ENCODE measurements at places on chromosomes 13 and 19. TPM values are rescaled to one million over a fixed set of nuclear protein-coding genes. Genes with fewer than 3 reads are reported as not detected.

Gene CYP4F2
- not detected for total RNA-seq

GRCh38 chr19:56617531-56617930, 22.4 kb downstream of the ZNF71 start:
- no peak for DNase-seq

Gene IZUMO4
- 8.4 TPM for total RNA-seq

- DNase-seq: no peak
Observed at GRCh38 chr13:110367620-110368019, 60.5 kb downstream of the COL4A2 start.

Gene FUT3
- 31.4 TPM for total RNA-seq

DNA sequence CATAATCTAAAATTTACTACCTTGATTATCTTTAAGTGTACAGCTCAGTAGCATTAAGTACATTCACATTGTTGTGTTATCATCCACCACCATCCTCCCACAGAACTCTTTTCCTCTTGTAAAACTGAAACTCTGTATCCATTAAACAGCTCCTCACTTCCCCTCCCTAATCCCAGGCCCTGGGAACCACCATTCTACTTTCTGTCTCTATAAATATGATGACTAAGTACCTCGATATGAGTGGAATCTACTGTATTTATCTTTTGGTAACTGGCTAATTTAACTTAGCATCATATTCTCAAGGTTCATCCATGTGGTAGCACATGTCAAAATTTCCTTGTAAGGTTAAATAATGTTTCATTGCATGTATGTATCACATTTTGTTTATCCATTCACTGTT, 49.0 kb upstream of the POMP start:
- no peak for DNase-seq

DNA sequence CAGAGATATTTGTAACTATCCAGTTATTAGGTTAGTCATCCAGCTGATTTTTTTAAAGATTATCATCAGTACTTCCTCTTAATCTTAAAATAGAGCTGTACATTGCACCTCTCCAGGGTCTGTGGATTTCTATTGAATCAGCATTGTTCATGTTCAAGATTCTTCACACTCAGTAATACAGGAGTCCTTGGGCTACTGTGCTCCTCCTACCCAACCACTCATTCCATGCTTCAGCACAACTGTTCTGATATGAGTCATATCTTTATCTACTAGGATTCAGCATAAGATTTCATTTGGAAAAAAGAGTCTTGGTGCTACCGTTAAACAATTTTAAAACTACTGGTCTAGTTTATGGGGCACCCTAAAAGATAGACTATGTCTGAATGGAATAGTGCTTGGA, 357.8 kb downstream of the DCT start:
- no peak for DNase-seq

- DNase-seq: no peak
Observed at GRCh38 chr13:24672141-24673132, 7.8 kb upstream of the ATP12A start.

Gene GRIN3B
- total RNA-seq: 11.6 TPM

Gene FXYD1
- total RNA-seq: 27.5 TPM

GRCh38 chr19:1446713-1447481, 3.0 kb upstream of the APC2 start:
- DNase-seq: no peak

- DNase-seq: no peak
Observed at GRCh38 chr13:21541980-21542379, 62.0 kb downstream of the MICU2 start.

DNA sequence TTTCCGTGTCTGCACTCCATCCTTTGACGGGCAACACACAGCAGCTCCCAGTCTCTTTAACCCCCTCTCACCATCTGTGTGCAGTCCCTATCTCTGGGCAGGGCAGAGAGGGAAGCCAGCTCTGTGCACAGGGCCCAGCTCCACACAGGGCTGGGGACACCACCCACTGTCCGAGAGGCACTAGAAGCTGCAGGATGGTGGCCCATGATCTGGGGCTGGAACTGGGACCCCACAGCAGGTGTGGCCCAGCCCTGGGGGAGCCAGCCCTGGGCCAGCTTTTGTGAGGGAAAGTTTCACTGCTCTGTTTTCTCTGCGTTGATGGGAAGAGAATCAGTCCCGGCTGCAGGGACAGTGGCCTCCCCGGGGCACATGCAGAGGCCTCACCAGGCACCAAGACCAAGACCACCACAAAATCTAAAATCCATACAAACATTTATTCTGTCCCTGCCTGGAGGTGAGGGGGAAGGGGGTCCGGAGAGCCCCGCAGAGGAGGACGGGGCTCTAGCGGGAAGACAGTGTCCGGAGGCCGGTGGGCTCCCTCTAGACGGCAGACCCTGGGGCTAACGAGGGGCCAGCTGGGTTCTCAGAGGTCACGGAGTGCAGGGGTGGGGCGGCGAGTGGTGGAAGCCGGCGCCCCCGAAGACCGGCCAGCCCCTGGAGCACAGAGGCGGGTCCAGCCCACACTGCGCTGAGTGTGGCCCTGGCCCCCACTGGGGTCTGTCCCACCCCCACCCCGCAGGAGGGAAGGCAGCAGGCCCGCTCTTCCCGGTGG, 2.9 kb upstream of the ATP8B3 start:
- no peak for DNase-seq

Gene IL12RB1
- total RNA-seq: 1.3 TPM

DNA sequence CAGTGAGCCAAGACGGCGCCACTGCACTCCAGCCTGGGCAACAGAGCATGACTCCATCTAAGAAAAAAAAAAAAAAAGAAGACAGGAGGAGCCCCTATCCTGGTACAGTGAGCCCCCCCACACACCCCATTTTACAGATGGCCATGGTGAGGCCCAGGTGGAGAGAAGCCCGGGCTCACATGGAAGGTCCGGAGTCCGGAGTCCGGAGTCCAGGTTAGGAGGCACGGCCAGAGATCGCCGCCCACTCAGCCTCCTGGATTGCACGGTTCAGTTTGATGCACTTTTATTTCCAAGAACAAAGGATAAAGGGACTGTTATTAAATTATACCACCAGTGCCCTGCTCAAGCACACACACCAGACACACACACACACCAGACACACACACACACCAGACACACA, 11.3 kb upstream of the BTBD2 start:
- DNase-seq: no peak

DNA sequence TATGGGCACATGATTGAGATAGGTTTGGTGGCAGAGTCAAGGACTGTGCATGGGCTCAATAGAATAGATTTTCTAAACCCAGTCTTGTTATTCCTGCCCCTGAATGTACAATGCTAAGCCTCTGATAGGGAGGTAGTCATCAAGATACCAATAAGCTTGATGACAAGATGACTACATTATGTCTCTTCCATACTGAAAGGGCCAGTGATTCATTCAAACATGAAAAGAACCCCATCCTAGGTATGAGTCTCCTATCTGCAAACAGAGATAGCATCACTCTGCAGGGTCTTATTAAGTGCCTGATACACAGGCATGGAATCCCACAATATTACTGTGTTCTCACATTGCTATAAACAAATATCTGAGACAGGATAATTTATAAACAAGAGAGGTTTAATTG, 40.3 kb upstream of the UFM1 start:
- DNase-seq: no peak

Gene ZNF382
- total RNA-seq: 16.9 TPM

Gene RASL11A
- total RNA-seq: 12.1 TPM

GRCh38 chr13:110103026-110103425, 203.9 kb downstream of the COL4A1 start:
- no peak for DNase-seq

GRCh38 chr13:67792151-67792676, 562.1 kb upstream of the PCDH9 start:
- peak; percentile 93 for DNase-seq

Gene ZNF443
- 3.3 TPM for total RNA-seq

Gene CACNG6
- total RNA-seq: 4.1 TPM

Gene RGL3
- 45.2 TPM for total RNA-seq

DNA sequence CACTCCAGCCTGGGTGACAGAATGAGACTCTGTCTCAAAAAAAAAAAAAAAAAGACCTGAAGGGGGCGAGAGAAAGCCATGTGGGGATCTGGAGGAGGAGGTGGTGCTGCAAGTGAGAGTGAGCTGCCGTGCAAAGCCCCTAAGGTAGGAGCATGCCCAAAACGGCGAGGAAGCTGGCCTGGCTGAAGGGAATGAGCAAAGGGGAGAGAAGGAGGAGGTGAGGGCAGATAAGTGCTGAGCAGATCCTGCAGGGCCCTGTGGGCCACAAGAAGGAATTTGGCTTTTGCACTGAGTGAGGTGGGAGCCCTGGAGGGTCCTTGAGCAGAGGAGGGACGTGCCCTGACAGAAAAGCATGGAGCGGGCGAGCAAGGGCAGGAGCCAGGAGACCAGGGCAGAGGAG, 19.4 kb upstream of the ADGRE5 start:
- DNase-seq: no peak

- peak; percentile 88 for DNase-seq
Observed at GRCh38 chr19:10269333-10270179, 1.4 kb upstream of the ICAM1 start.

DNA sequence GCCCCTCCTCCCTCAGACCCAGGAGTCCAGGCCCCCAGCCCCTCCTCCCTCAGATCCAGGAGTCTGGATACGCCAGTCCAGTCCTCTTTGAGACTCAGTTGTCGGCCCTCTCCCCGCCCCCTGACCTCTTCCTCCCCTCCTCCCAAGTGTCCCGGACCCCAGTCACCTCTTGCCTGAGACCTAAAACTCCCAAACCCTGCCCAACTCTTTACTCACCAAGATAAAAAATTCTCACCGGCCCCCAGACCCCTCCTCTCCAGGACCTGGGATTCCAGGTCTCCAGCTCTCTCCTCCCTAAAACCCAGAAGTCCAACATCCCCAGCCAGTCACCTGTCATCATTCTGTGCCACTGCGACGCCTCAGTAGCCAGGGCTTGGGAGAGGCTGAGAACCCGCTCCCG, 1.4 kb upstream of the HSD17B14 start:
- DNase-seq: no peak

- DNase-seq: no peak
Observed at GRCh38 chr13:106467427-106468122, 67.9 kb downstream of the EFNB2 start.

Gene SLITRK6
- total RNA-seq: 26.7 TPM

Gene CSNK1G2
- 74.4 TPM for total RNA-seq

- no peak for DNase-seq
Observed at GRCh38 chr19:33653684-33654083, 31.9 kb downstream of the CHST8 start.

DNA sequence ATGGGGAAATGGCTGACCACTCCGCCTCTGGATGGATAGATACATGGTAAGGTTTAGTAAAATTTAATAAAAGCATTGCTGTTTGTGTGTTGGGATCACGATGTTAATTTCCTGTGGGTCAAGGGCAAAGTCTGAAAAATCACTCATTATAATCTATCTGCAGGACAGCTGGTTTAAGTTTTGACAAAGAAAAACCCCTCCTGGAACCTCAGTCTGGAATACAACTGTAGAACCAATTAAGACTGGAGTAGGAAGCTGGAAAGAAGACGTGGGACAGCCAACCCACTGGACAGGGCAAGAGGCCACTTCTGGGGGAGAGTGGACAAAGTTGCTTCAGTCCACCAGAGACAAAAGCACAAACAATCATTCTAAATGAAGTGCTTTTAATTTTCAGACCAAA, 1.6 kb upstream of the PRKACA start:
- no peak for DNase-seq

GRCh38 chr19:40671404-40671803, 19.0 kb downstream of the NUMBL start:
- DNase-seq: no peak

DNA sequence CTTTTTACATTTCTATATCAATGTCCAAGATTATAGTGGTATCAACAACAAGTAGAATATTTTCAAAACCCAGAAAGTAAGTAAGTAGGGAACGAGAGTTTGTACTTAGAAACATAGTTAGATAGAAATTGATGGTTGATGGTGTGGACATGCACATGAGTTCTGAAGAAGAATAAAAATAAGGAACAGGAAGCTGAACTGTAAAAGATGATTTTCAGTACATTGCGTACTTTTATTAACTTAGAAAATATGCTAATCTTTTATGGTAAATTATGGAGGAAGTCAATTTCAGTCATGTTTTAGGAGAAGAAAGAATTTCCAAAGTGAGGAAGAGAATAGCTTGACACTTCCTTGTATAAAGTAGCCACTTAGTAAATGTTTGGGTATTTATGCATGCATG, 12.3 kb upstream of the GPR18 start:
- no peak for DNase-seq

Gene ZNF471
- 14.4 TPM for total RNA-seq

- DNase-seq: no peak
Observed at GRCh38 chr13:60453490-60453889, 56.5 kb downstream of the TDRD3 start.

DNA sequence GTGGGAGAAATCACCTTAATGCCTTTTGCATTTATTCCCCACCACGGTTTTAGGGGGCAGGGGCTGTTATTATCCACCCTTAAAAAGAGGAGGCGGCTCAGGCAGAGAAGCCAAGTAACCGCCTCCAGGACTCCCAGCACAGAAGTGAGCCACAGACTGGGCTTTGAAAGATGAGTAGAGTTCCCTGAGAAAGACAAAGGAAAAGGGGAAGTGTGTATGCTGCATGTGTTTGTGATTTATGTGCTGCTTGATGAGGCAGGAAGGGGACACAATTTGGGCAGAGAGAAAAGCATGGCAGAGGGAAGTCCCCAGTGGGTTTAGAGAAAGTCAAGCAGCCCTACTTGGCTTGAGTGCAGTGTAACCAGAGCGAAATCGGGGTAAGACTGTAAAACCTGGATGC, 85.0 kb downstream of the DOCK9 start:
- DNase-seq: peak; percentile 72

Gene SGCG
- 5.5 TPM for total RNA-seq

- peak; percentile 80 for DNase-seq
Observed at GRCh38 chr19:43446746-43447489, 18.5 kb downstream of the LYPD3 start.

GRCh38 chr13:22399801-22400420, 729.0 kb downstream of the FGF9 start:
- DNase-seq: peak; percentile 88

- DNase-seq: no peak
Observed at GRCh38 chr13:73715114-73715910, 418.9 kb downstream of the KLF12 start.

DNA sequence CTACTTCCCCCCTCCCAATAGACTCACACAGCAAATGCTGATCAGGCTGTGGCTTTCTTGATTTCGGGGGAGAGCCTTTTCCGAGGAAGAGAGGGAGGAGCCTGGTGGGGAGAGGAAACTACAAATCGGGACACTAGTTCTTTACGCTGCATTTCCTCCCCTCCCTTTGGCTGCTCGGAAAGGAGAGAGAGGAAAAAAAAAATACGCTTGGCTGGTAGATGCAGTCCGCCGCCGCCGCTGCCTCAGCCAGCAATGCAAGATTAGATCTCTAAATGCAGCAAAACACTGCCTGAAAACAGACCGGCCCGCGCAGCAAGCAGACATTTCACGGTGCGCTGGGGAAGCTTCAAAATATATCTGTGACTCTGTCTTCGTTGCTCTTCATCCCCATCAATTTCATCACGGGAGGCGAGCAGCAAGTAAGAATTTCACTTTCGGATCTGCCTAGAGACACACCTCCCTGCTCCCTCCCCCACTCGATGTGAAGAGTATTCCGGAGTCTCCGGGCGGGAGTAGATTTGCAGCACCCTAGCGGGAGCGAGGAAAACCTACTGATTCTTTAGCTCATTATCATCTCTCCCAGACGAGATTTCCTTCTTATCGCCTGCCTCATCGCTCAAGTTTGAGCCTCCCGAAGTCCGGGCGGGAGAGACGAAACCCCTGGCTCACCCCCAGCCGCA, at the start of gene PCDH17:
TSS of gene PCDH17 (plus strand) at position 149 of the 680 bp plus-strand sequence. CDS start 803 bp downstream, outside the sequence.
- peak; percentile 81 for DNase-seq

- no peak for DNase-seq
Observed at GRCh38 chr13:31093145-31093885, 68.4 kb downstream of the HSPH1 start.

GRCh38 chr13:98986226-98986846, 8.5 kb upstream of the DOCK9 start:
- DNase-seq: no peak

Gene KLK14
- total RNA-seq: 0.46 TPM
